ENCODE measurements at places on chromosomes 2 and 18. TPM values are rescaled to one million over a fixed set of nuclear protein-coding genes. Genes with fewer than 3 reads are reported as not detected.
A peak's percentile ranks its signal among the peaks of the same experiment; 100 is the strongest.

DNA sequence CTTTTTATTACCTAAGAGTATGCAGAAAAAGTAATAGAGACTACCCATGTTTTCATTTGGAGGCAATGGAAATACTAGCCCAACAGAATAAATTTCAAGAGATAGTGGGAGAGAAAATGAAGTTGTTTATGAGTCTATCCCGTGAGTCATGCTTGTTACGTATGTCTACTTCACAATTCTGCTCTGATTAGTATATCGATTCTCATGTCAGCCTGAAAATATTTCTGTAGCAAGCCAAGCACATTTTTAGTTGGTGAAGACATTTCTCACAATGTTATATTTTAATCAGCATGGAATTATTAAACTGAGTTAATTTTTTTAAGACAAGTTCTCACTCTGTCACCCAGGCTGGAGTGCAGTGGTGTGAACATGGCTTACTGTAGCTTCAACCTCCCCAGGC lies 346.1 kb downstream of the RPRM start:
- H3K4me1 ChIP-seq: no peaks in the 10 kb centered on the region
- DNase-seq: no peak
- H3K27ac ChIP-seq: no peak overlapping the region
- no peaks in the 10 kb centered on the region for H3K27me3 ChIP-seq
- H3K36me3 ChIP-seq: no peaks in the 10 kb centered on the region
- H3K4me3 ChIP-seq: no peak overlapping the region

- peak overlapping the region; percentile 85 for H3K4me3 ChIP-seq
- DNase-seq: no peak
- H3K27me3 ChIP-seq: no peaks in the 10 kb centered on the region
- H3K27ac ChIP-seq: peak overlapping the region; percentile 97
These were observed 1.1 kb upstream of the PPP3R1 start for GRCh38 chr2:68253219-68254068.

DNA sequence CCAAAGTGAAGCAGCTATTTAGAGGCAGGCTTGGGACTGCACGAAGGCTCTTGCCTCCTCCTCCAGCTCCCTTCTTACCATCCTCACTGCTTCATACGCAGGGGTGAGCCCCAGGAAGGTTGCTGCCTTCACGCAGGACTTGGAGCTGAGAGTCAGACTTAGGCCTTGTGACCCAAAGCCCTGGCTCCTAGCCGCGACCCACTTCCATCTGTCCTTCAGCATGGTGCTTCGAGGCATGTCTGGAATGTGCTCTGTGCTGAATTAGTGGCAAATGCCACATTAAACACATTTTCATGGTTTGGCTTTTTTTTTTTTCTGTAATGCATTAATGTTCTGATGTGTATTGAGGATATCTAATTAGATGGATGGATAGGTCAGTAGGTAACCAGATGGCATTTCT lies 37.5 kb downstream of the ITGB1BP1 start:
- no peak for DNase-seq
- H3K36me3 ChIP-seq: peaks cover 72% of the 10 kb centered on the region
- H3K27me3 ChIP-seq: no peaks in the 10 kb centered on the region
- peaks cover 23% of the 10 kb centered on the region for H3K4me1 ChIP-seq
- H3K4me3 ChIP-seq: no peak overlapping the region

- H3K27me3 ChIP-seq: no peaks in the 10 kb centered on the region
- DNase-seq: no peak
- no peak overlapping the region for H3K4me3 ChIP-seq
- H3K36me3 ChIP-seq: peaks cover 2% of the 10 kb centered on the region
These were observed 298.0 kb downstream of the ZNF407 start for GRCh38 chr18:74895686-74896085.

DNA sequence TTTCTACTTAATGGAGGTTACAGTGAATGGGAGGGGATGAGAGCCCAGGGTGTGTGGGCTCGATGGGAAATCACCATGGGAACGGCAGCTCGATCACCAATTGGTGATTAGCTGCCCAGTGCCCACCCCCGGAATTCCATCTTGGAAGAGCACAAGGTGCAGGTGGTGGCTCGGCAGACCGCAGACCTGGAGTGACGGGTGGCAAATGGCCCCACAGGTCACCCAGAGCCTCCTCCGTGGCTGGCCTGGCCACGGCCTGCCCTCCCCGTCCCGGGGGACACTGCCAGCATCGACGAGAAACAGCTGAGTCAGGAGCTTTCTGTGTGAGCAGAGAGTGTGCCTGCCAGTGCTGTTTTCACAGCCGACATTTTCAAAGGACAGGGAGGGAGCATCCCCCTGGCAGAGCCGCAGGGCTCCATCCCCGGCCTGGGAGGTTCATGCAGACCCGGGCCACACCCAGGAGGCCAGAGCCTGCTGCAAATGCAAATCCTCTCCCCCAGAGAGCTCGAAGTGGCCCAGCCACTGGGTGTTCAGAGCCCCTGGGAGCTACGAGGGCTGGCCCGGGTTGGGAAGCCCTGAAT lies 176.4 kb upstream of the MYT1L start:
- H3K4me3 ChIP-seq: no peak overlapping the region
- no peak overlapping the region for H3K27ac ChIP-seq
- no peak for DNase-seq
- peaks cover 39% of the 10 kb centered on the region for H3K27me3 ChIP-seq

GRCh38 chr18:6249170-6249569 lies 165.5 kb downstream of the L3MBTL4 start:
- no peak overlapping the region for H3K4me3 ChIP-seq
- H3K27ac ChIP-seq: no peak overlapping the region
- no peaks in the 10 kb centered on the region for H3K4me1 ChIP-seq
- no peaks in the 10 kb centered on the region for H3K27me3 ChIP-seq
- no peaks in the 10 kb centered on the region for H3K36me3 ChIP-seq
- no peak for DNase-seq

GRCh38 chr2:45698554-45698953 lies 47.1 kb downstream of the PRKCE start:
- peaks cover 48% of the 10 kb centered on the region for H3K4me1 ChIP-seq
- peak overlapping the region; percentile 12 for H3K27ac ChIP-seq
- H3K36me3 ChIP-seq: no peaks in the 10 kb centered on the region
- H3K27me3 ChIP-seq: no peaks in the 10 kb centered on the region

DNA sequence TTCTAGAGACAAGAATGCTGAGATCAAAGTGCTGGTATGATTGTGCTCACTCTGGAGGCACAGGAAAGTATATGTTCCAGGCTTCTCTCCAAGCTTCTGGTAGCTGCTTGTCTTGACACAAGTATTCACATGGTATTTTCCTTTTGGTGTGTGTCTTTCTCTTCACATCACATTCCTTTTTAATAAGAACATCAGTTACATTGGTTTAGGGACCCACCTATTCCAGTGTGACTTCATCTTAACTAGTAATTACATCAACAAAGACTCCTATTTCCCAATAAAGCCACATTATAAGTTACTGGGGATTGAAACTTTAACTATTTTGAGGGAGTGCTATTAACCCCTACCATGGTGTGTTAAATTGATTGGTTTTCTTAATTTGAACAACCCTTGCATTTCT lies 119.1 kb downstream of the FSIP2 start:
- H3K27ac ChIP-seq: no peak overlapping the region
- H3K36me3 ChIP-seq: no peaks in the 10 kb centered on the region
- H3K4me1 ChIP-seq: no peaks in the 10 kb centered on the region

DNA sequence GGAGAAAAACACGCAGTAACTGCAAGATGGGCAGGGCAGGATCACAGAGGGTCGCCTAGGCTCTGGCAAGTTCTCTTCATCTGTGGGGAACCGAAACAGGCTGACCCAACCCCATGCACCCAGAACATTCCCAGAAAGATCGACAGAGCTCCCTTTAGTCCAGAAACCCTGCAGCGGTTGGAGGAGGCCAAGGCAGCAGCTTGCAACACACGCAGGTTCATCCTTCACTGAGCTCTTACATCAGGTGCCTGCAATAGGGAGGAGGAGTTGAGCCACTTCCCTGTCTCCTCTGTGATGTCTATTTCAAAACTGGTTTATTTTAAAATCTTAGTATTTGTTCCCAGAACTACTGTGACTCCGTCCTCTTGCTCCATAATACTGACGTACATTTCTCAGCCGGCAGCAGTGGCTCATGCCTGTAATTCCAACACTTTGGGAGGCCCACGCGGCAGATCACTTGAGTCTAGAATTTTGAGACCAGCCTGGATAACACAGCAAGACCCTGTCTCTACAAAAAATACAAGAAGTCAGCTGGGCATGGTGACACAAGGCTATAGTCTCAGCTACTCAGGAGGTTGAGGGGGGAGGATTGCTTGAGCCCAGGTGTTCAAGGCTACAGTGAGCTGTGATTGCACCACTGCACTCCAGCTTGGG lies 11.5 kb upstream of the SLC11A1 start:
- H3K27me3 ChIP-seq: no peaks in the 10 kb centered on the region
- H3K36me3 ChIP-seq: no peaks in the 10 kb centered on the region
- peak overlapping the region; percentile 96 for H3K27ac ChIP-seq

GRCh38 chr2:161228511-161229240 lies 68.4 kb downstream of the TANK start:
- H3K4me3 ChIP-seq: no peak overlapping the region
- DNase-seq: no peak
- H3K4me1 ChIP-seq: no peaks in the 10 kb centered on the region
- peaks cover 75% of the 10 kb centered on the region for H3K36me3 ChIP-seq

DNA sequence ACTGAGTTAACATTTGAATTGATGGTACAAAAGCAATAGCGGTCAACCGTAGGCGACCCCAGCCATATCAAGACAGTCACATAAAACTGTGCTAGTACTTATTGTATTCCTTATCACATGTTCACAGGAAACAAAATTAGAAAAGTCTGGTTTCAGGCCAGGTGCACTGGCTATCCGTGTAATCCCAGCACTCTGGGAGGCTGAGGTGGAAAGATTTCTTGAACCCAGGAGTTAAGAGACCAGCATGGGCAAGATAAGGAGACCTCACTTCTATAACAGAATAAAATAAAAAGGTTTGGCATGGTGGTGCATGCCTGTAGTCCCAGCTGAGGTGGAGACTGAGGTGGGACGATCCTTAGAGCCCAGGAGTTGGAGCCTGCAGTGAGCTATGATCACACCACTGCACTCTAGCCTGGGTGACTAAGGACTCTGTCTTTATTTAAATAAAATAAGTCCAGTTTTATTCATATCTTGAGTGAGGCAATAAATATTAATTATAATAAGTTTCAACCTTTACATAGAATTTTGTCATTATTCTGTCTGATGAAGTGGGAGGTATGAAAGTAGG lies 84.1 kb upstream of the RGPD4 start:
- no peak overlapping the region for H3K4me3 ChIP-seq
- H3K36me3 ChIP-seq: no peaks in the 10 kb centered on the region
- no peaks in the 10 kb centered on the region for H3K4me1 ChIP-seq
- no peak for DNase-seq

DNA sequence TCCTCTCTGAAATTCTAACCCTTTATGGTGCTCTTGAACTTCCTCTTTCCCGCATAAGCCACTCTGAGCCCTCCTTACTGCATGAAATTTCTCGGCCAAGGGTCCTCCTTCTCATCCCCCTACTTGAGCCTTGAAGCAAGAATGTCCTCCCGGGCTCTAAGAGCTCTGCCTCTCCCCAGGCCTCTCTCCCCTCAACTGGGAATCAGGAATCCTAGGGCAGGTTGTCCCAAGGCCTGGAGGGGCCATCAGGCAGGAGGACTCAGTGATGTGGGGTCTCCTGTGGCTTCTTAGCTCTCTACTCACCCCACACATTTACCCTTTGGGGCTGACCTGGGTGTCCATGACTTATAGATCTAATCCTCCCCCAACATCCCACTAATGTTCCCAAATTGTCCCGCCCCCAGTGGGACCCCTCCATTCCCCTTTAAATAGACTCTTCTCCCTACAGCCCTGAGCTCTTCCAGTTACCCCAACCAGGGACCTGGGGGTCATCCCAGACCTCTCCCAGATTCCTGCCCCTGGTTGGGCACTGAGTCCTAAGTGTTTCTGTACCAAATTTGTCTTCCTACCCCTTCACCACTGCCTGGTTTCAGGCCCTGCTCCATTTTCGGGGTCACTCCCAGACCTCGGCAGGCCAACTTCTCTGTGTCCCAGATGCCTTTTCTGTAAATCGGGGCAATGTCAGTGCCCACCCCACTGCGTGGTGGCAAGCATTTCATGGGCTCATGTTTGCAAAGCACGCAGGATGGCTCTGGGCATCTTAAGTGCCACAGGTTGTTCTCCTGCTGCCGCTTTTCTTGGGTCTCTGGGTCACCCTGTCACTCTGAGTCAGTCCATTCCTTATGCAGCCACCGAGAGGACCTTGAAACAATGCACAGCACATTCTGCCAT lies 171.2 kb downstream of the ASB1 start:
- H3K27me3 ChIP-seq: peaks cover 8% of the 10 kb centered on the region
- H3K27ac ChIP-seq: peak overlapping the region; percentile 80
- H3K4me1 ChIP-seq: peaks cover 39% of the 10 kb centered on the region
- no peaks in the 10 kb centered on the region for H3K36me3 ChIP-seq
- no peak overlapping the region for H3K4me3 ChIP-seq

DNA sequence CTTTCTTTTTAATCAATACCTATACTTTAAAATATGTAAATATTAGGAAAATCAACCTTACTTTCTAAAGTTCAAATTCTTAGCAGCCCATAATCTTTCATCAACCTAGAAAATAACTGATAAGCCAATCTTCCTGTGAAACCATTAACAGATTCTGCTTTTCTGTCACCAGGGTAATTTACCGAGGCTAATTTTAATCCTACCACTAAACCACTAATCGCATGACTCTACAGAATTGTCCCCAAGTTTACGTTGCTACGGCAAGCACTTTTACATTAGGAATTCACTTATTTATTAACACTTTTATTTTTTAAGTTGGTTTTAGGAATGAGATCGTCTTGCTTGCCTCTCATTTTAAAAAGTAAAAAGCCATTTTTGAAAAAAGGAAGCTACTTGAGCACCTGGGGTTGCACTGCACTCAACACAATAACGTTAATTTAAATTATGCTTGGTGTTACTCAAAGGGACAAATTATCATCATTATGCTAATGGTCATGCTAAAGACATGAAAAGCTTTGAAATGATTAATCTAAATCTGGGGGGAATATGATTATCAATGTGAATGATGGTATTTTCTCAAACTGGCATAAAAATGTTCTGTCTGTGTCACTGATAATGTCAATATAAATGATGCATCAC lies 10.2 kb downstream of the ZNF516 start:
- H3K27ac ChIP-seq: no peak overlapping the region
- no peak for DNase-seq
- H3K36me3 ChIP-seq: no peaks in the 10 kb centered on the region
- no peaks in the 10 kb centered on the region for H3K27me3 ChIP-seq
- H3K4me3 ChIP-seq: no peak overlapping the region
- H3K4me1 ChIP-seq: peaks cover 22% of the 10 kb centered on the region

EFR3B gene
- total RNA-seq: 8.7 TPM

TTC21B gene
- total RNA-seq: 15.5 TPM

FEZ2 gene
- 49.6 TPM for total RNA-seq

RFX8 gene
- total RNA-seq: not detected

TRIM54 gene
- 285 TPM for total RNA-seq

VAPA gene
- 208 TPM for total RNA-seq

Measured in left ventricle myocardium inferior (tissue), 1 donor.